Calu3 (cell line): ENCODE measurements at places on chromosomes 12 and 14. TPM values are rescaled to one million over a fixed set of nuclear protein-coding genes. Genes with fewer than 3 reads are reported as not detected.

GRCh38 chr12:55746174-55746912 lies 3.4 kb downstream of the GDF11 start:
- peaks cover 24% of the 10 kb centered on the region for H3K4me1 ChIP-seq
- H3K27me3 ChIP-seq, result peaks cover 34% of the 10 kb centered on the region
- peaks cover 33% of the 10 kb centered on the region for H3K36me3 ChIP-seq
- peak overlapping the region; percentile 13 for H3K27ac ChIP-seq
- no peak for DNase-seq

DNA sequence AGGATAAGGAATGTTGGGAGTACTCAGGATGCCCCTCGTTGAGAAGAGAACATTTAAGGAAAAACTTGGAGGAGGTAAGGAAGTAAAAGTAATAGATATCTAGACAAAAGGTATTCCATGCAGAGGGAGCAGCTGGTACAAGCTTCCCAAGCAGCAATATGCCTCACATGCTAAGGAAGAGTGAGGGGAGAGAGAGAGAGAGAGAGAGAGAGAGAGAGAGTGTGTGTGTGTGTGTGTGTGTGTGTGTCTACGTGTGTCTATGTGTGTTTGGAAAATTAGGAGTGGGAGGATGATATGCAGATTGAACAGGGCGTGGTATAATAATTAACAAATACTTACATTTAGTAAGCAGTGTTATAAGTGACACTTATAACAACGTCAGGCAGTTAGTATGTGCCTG lies 9.2 kb upstream of the PARP11 start:
- no peak overlapping the region for H3K27ac ChIP-seq
- no peak overlapping the region for H3K4me3 ChIP-seq
- no peak for DNase-seq
- no peaks in the 10 kb centered on the region for H3K4me1 ChIP-seq
- H3K27me3 ChIP-seq, result peaks cover 22% of the 10 kb centered on the region
- no peaks in the 10 kb centered on the region for H3K36me3 ChIP-seq

- H3K4me3 ChIP-seq, result no peak overlapping the region
- H3K4me1 ChIP-seq, result peaks cover 29% of the 10 kb centered on the region
- no peak for DNase-seq
- no peak overlapping the region for H3K27ac ChIP-seq
- H3K27me3 ChIP-seq, result no peaks in the 10 kb centered on the region
Measured at GRCh38 chr14:75242546-75243273, 35.9 kb upstream of the FOS start.

- no peak overlapping the region for H3K4me3 ChIP-seq
- H3K4me1 ChIP-seq, result no peaks in the 10 kb centered on the region
- H3K27ac ChIP-seq, result no peak overlapping the region
- no peaks in the 10 kb centered on the region for H3K27me3 ChIP-seq
- no peaks in the 10 kb centered on the region for H3K36me3 ChIP-seq
- DNase-seq, result peak; percentile 25
Measured at GRCh38 chr12:43957732-43958372, 122.0 kb downstream of the TMEM117 start.

DNA sequence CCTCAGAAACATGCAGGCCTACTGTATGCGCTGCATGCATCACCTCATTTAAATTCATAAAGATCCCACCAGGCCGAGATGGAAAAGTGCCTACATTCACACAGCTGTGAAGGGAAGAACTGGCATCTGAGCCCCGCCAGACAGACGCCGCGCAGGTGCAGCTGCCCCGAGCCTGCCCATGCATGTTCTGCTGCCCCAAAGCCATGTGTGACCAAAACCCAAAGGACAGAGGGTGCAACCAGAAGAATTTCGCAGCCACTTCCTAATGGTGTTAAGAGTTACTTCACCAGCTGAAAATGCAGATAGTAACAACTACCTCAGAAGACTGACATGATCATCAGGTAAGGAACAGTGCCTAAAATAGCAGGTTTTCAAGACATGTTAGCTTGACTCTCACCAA lies 13.5 kb upstream of the KRT8 start:
- H3K4me1 ChIP-seq, result peaks cover 16% of the 10 kb centered on the region

- H3K27me3 ChIP-seq, result no peaks in the 10 kb centered on the region
- no peaks in the 10 kb centered on the region for H3K36me3 ChIP-seq
- H3K4me3 ChIP-seq, result no peak overlapping the region
- no peak for DNase-seq
Measured at GRCh38 chr12:117907108-117907689, 61.6 kb downstream of the KSR2 start.

GRCh38 chr12:53805067-53805466 lies 53.3 kb upstream of the CISTR start:
- DNase-seq, result no peak
- H3K4me3 ChIP-seq, result no peak overlapping the region
- peak overlapping the region; percentile 6 for H3K27ac ChIP-seq
- H3K27me3 ChIP-seq, result no peaks in the 10 kb centered on the region
- peaks cover 3% of the 10 kb centered on the region for H3K36me3 ChIP-seq
- H3K4me1 ChIP-seq, result peaks cover 59% of the 10 kb centered on the region

METTL3 gene
- 40.5 and 42.2 TPM in 2 replicates for total RNA-seq

DNA sequence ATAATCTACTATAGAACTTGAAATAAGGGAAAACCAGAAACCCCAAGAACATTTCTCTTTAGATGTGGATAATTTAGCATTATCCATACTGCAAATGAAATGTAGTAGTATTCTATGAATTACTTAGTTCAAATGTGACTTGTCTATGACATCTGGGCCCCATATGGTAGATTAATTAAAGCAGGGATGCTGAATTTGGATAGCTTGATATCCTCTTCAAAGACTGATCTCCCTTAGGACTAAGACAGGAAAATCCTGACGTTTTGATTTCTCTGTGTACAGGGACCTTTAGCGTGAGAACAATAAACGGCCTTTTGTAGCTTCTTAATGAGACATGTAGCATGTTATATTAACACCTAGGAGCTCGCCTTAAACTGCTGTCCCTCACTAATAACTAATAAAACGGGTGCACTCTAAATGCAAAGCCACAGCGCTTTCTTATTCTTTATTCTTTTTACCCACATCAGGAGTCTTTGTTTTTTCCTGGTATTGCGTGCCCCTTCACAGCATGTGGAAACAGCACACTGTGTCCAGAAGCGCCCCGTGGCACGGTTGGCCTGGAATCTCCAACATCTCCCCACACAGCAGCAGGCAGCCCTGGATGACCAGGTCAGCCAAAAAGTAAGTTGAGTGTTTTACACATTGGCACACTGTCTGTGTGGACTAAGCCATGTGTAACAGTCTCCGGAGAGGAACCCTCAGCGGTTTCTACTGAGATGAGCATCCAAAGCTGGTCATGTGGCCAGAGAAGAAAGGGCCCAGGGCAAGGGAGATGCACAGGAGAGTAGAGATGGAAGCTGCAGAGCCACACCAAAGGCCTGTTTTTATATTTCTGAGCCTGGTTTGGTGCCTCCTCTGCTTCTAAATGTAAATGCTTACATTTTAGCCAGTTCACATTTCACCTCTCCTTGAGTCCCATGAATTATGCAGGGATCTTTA lies 93.1 kb downstream of the SRGAP1 start:
- DNase-seq, result no peak
- H3K4me1 ChIP-seq, result peaks cover 12% of the 10 kb centered on the region
- no peaks in the 10 kb centered on the region for H3K36me3 ChIP-seq
- no peaks in the 10 kb centered on the region for H3K27me3 ChIP-seq
- H3K4me3 ChIP-seq, result no peak overlapping the region

TEX52 gene
- total RNA-seq, result not detected in 2 replicates

DNA sequence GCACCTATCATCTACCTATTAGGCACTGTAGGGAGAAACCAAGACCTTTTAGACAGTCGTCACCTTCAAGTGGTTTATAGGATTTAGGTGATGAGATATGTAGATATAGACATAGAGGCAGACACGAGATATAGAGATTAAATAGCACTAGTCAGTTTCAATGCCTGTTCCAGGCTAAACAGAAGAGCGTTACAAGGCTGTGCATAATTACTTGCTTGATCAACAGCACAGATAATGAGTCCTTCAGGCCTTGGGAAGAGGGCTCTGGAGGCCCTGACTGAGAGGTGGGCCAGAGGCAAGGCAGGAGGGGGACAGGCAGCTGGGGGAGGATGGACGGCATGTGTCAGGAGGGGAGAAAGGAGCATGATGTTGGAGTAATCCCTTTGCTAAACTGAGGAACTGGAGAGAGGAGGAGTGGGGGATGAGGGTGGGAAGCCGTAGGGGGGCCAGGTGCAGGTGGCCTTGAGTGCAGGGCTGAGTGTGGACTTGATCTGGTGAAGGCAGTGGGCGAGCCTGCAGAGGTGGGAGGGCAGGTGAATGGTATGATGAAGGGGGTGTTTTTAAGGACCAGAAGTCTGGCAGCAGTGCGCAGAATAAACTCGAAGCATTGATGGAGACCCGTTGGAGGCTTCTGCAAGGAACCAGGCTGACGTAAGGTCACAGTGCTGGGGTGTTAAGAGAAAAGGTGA lies 43.9 kb upstream of the ATP23 start:
- H3K27me3 ChIP-seq, result no peaks in the 10 kb centered on the region
- H3K4me1 ChIP-seq, result peaks cover 36% of the 10 kb centered on the region
- H3K4me3 ChIP-seq, result peak overlapping the region; percentile 71
- DNase-seq, result no peak
- H3K27ac ChIP-seq, result no peak overlapping the region
- peaks cover 6% of the 10 kb centered on the region for H3K36me3 ChIP-seq

DNA sequence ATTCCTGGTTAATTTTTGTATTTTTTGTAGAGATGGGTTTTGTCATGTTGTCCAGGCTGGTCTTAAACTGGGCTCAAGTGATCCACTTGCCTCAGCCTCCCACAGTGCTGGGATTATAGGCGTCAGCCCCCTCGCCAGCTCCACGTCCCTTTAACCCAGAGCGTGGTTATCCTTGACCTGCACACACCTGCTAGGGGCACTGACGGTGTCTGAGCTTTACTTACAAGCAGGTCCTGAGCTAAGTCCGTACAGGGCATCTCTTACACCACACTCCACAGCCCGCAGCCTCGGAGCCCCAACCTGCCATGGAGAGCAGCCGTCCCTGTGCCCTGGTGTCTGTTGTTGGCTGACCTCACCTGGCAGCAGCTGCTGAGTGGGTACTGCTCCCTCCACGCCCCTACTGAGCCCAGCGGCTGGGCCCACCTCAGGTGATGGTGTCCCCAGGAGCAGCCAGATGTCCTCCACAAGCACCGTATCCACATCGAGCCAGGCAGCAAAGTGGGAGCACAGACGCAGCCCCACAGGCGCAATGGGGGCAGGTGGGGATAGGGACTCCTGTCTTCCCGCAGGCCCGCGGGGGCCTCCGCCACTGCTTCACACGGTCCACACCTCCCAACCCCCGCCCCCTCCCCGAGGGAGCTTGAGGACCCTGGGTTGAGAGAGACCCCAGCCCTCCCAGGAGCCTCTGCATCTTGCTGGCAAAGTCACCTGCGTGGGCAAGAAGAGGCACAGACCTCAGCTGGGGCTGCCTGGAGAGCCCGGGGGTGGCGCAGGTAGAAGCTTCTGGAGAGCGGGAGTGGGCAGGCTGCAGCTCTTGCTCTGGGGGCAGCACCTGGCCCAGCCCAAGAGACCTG lies 325.4 kb upstream of the SFSWAP start:
- H3K4me3 ChIP-seq, result no peak overlapping the region
- H3K36me3 ChIP-seq, result no peaks in the 10 kb centered on the region
- no peak overlapping the region for H3K27ac ChIP-seq
- no peaks in the 10 kb centered on the region for H3K4me1 ChIP-seq
- no peak for DNase-seq

DNA sequence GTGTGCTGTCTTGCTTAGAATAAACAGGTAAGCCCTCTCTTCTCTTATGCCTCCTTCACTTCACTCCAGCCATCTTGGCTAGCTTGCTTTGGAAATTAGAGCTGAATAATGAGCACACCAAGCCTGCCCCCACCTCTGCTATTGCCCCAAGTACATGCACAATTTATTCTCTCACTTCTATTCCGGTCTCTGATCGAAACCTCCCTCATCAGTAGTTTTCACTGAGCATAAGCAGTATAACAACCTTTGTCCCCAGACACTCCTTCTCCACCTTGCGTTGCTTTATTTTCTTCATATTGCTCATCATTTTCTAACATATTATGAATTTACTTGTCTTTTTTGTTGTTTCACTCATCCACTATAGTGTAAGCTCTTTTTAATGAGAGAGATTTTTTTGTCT lies 253.4 kb downstream of the GXYLT1 start:
- DNase-seq, result no peak
- no peak overlapping the region for H3K4me3 ChIP-seq
- H3K4me1 ChIP-seq, result no peaks in the 10 kb centered on the region
- no peak overlapping the region for H3K27ac ChIP-seq
- no peaks in the 10 kb centered on the region for H3K36me3 ChIP-seq
- no peaks in the 10 kb centered on the region for H3K27me3 ChIP-seq

BATF gene
- 1.4 and 2.2 TPM in 2 replicates for total RNA-seq

DENND5B gene
- total RNA-seq, result 8.0 and 10.2 TPM in 2 replicates

ABHD4 gene
- 11.2 and 11.6 TPM in 2 replicates for total RNA-seq

- peaks cover 42% of the 10 kb centered on the region for H3K36me3 ChIP-seq
- H3K4me1 ChIP-seq, result peaks cover 25% of the 10 kb centered on the region
- H3K27ac ChIP-seq, result no peak overlapping the region
- DNase-seq, result no peak
- peak overlapping the region; percentile 97 for H3K4me3 ChIP-seq
Measured at GRCh38 chr14:61766151-61766550, 3.9 kb downstream of the SNAPC1 start.

- H3K27me3 ChIP-seq, result no peaks in the 10 kb centered on the region
- no peak overlapping the region for H3K27ac ChIP-seq
- no peaks in the 10 kb centered on the region for H3K36me3 ChIP-seq
- no peaks in the 10 kb centered on the region for H3K4me1 ChIP-seq
- no peak for DNase-seq
Measured at GRCh38 chr14:29348504-29348903, 579.1 kb downstream of the PRKD1 start.

DNA sequence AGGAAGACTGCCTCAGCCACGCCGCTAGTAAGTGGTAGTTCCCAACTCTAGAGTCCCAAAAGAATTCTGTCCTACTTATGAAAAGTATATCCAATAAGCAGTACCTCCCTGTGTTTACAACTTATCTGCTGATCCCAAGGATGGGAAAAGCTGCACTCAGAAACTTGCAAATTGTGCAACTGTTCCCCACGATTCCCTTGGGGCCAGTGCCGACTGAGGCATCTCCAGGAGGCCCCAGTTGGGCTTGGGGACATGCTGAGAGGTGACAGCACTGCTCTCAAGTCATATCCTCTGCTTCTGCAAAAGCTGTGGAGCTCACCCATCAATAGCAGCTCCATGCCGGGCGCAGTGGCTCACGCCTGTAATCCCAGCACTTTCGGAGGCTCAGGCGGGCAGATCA lies 23.7 kb downstream of the SPRING1 start:
- DNase-seq, result no peak
- peaks cover 53% of the 10 kb centered on the region for H3K36me3 ChIP-seq
- H3K4me1 ChIP-seq, result peaks cover 3% of the 10 kb centered on the region
- no peaks in the 10 kb centered on the region for H3K27me3 ChIP-seq
- no peak overlapping the region for H3K4me3 ChIP-seq

ACVRL1 gene
- total RNA-seq, result 0.44 TPM in 1 of 2 replicates, not detected in the other

- H3K27ac ChIP-seq, result peak overlapping the region; percentile 79
- peaks cover 8% of the 10 kb centered on the region for H3K36me3 ChIP-seq
- H3K4me3 ChIP-seq, result no peak overlapping the region
- H3K27me3 ChIP-seq, result no peaks in the 10 kb centered on the region
- H3K4me1 ChIP-seq, result peaks cover 58% of the 10 kb centered on the region
- DNase-seq, result peak; percentile 50
Measured at GRCh38 chr12:89951050-89951693, 242.5 kb upstream of the ATP2B1 start.

KLRD1 gene
- 0.14 TPM in 1 of 2 replicates, not detected in the other for total RNA-seq

GRCh38 chr14:53896726-53897125 lies 59.9 kb downstream of the BMP4 start:
- H3K4me1 ChIP-seq, result peaks cover 8% of the 10 kb centered on the region
- no peak for DNase-seq
- no peaks in the 10 kb centered on the region for H3K27me3 ChIP-seq

OR4K5 gene
- total RNA-seq, result not detected in 2 replicates
